ENCODE measurements at places on chromosomes 4 and X.

DNA sequence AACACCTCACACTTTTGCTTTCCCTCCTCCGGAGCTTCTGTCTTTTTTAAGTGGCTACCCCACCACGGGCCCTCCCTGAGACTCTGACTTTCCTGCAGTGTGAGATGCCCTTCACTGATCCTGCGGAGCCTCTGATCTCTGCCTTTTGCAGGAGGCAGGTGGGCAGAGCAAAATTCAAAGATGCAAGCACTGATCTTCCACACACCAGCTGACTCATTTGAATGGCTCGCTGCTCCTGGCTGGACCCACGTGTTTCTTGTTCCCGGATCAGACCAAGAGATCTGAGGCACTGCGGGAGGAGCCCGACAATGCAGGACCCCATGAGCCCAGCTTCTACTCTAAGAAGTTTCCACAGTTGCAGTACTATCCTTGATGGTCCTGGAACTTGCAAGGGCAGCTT, 1607.9 kb upstream of the TENM3 start:
- H3K27ac ChIP-seq = no peak overlapping the region
- H3K27me3 ChIP-seq = no peaks in the 10 kb centered on the region
- H3K4me1 ChIP-seq = no peaks in the 10 kb centered on the region
- no peak overlapping the region for H3K4me3 ChIP-seq

DNA sequence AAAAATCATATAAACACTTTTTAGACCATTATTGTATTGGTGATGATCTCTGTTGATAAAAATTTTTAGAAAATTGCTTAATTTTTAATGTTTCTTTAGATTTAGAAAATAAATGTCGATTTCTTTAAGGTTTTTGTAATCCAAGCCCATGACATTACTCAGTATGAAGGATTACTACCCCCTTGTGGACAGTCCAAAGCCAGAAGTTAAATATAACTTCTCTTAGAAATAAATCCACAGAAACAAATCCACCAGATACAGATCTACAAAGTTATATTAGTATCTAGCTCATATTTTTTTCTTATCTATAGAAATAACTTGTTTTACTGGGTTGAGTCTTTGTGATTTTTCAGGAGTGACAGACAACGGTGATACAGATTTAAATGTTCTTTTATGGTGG, 18.9 kb downstream of the TIFA start:
- H3K4me1 ChIP-seq = no peaks in the 10 kb centered on the region
- H3K27ac ChIP-seq = no peak overlapping the region
- H3K27me3 ChIP-seq = no peaks in the 10 kb centered on the region
- H3K36me3 ChIP-seq = peaks cover 3% of the 10 kb centered on the region
- no peak for DNase-seq
- no peak overlapping the region for H3K4me3 ChIP-seq

- no peaks in the 10 kb centered on the region for H3K36me3 ChIP-seq
- no peaks in the 10 kb centered on the region for H3K4me1 ChIP-seq
- DNase-seq = no peak
- H3K4me3 ChIP-seq = no peak overlapping the region
These were observed 7.4 kb downstream of the DMP1 start for GRCh38 chr4:87657525-87657924.

GRCh38 chr4:875818-876423, 50.0 kb upstream of the CPLX1 start:
- H3K36me3 ChIP-seq = peaks cover 58% of the 10 kb centered on the region
- H3K4me3 ChIP-seq = no peak overlapping the region
- no peak for DNase-seq
- no peaks in the 10 kb centered on the region for H3K4me1 ChIP-seq
- no peak overlapping the region for H3K27ac ChIP-seq

DNA sequence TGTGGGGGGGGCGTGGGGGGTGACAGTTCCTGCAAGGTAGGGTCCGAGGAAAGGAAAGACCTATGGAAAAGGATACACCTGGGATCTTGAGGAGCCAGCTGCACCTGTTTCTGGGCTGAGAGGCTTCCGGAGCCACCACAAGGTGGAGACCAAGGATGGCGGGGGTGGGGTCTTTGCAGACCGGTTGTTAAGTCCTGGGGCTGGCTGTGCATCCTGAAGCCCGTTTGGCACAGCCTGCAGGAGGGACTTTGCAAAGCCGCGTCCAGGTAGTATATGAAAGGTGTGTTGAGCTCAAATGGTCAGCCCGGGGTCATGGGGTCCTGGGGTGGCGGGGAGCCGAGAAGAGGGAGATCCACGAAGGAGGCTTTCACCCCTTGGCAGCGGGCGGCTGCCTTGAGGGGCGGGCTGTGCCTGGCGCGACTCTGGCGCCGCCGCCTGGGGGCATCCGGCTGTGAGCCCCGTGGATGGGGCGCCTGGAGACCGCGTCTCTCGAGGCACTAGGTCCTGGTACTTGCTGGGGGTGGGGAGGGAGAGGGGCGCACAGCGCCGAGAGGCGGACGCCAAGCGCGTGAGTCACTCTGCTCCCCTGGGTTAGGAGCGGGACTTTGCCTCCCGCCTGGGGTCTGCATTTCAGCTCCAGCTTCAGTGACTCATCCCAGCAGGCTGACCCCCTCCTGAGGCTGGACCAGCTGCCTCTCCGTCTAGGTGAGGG, 58.2 kb upstream of the DYNLT3 start:
- peaks cover 6% of the 10 kb centered on the region for H3K27me3 ChIP-seq
- peaks cover 8% of the 10 kb centered on the region for H3K4me1 ChIP-seq
- H3K4me3 ChIP-seq = no peak overlapping the region
- H3K36me3 ChIP-seq = no peaks in the 10 kb centered on the region

- no peaks in the 10 kb centered on the region for H3K36me3 ChIP-seq
- H3K4me1 ChIP-seq = no peaks in the 10 kb centered on the region
- H3K4me3 ChIP-seq = no peak overlapping the region
- no peak for DNase-seq
- no peak overlapping the region for H3K27ac ChIP-seq
- H3K27me3 ChIP-seq = no peaks in the 10 kb centered on the region
These were observed 119.9 kb upstream of the HS3ST1 start for GRCh38 chr4:11548597-11549082.

- H3K36me3 ChIP-seq = no peaks in the 10 kb centered on the region
These were observed 4.6 kb downstream of the JAKMIP1 start for GRCh38 chr4:6195602-6196319.

Measured in T-cell (primary cell).